ENCODE measurements at places on chromosomes 7 and 10.

DNA sequence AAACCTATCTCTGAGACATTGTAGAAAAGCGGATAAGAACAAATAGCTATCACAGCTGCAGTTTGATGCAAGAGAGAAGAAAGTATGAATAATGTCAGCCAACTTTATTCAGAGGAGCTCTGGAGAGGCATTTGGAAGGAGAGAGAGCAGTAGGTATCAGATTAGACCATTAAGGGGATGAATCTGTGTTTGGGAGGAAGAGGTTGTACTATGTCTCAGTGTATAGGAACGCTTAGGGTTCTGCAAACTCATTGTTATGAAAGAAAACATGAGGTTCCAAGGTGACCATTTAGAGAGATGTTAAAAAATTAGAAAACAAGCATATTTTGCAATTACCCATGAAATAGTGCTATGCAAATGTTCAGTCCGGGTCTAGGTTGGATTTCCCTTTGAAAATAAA, 207.5 kb upstream of the GNAI1 start:
- no peak for DNase-seq

GRCh38 chr7:6258440-6259182, 13.8 kb downstream of the CYTH3 start:
- DNase-seq: no peak

DNA sequence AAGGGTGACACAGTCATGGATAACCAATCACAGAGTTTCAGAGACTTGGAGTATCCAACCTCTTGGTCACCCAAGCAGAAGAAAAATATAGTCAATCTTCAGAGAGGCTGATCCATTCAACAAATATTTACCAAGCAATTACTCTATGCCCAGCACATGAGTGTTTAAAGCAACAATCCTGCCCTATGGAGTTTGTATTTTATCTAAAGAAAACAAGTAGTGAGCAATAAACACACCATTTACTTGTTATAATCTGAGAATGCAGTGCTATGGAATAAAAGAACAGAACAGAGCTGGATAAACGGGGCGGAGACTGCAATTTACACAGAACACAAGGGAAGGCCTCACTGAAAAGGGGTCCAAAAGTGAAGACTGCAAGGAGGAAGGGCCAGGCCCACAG, 63.8 kb downstream of the GRB10 start:
- DNase-seq: no peak

DNA sequence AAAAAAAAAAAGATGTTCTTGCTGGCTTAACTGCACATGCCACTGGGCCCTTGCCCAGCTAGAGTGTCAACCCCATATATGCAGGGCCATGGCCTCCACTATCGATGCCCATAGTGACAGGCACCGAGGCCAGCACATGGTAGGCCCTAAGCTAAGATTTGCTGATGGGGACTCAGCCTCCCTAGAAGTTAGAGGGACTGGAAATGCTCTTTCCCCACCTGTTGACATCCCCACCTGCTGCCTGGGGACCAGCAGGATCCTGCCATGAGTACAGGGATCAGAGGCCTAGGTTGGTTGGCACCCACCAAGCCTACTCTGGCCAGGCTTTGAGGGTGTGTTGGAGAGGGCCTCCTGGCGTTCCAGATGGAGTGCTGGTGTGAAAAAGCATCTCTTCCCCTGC, 16.0 kb upstream of the SLC18A2 start:
- DNase-seq: no peak

DNA sequence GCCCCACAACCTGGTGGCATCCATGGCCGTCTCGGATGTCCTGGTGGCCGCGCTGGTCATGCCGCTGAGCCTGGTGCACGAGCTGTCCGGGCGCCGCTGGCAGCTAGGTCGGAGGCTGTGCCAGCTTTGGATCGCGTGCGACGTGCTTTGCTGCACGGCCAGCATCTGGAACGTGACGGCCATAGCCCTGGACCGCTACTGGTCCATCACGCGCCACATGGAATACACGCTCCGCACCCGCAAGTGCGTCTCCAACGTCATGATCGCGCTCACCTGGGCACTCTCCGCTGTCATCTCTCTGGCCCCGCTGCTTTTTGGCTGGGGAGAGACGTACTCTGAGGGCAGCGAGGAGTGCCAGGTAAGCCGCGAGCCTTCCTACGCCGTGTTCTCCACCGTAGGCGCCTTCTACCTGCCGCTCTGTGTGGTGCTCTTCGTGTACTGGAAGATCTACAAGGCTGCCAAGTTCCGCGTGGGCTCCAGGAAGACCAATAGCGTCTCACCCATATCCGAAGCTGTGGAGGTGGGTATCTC, 1.1 kb downstream of the HTR5A start:
- DNase-seq: no peak

- DNase-seq: no peak
These were observed 303.6 kb upstream of the AKR1E2 start for GRCh38 chr10:4522296-4523000.

DNA sequence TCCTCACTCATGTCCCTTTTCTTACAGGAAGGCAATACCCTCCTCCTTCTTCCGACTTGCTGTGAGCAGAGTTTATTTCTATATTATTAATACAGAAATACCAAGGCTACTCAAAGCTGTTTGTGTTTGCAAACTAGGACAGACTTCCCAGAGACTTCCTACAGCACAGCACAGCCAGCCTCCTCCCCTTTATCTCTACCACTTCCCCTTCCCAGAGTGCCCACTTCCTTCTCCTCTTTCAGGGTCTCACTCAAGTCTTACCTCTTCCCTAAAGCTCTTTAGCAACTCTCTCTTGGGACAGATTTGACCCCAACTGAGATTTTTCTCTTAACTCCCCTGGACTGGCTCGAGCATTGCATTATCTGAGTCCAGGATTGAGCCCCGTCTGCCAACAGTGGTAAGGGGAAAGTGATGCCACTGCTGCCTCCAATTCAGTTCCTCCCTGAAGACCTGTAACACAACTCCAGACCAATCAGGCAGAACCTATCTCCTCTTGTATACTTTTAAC, 5.5 kb upstream of the LRGUK start:
- DNase-seq: no peak

- peak; percentile 45 for DNase-seq
These were observed 1008.8 kb downstream of the KCNMA1 start for GRCh38 chr10:76628801-76629200.

DNA sequence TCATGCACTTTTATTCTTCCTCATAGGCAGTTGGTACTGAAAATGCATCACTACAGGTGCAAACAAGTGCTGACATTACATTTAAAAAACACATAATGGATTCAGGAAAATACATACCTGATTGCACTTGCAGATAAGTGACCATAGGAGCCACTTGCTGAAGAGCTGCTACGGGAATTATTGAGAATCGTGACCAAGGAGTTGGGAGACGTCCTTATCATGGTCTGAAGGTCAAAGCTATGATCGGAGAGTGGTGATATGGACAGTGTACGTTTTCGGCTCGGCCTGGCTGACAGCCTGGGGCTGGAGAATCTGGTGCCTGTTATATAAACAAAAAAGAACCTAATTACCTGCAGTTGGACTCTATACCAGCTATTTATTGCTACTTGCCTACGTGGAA, 197.1 kb downstream of the GLI3 start:
- no peak for DNase-seq

DNA sequence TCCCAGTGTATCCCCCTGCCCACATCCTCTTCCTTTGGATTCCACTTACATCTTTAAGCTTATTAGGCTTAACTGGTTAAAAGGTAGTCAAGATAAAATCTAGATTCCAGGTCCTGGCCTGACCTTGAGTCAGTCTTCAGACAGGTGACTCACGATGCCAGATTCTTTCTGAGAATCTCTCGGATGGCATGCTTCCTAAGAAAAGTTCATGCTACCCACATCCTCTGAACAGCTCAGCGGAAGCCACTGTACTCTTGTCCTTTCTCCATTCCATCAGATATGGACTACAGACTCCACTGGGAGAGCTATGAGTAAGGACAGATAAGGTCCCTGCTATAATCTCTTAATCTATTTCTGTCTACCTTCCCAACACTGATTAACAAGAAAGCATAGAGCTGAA, 43.4 kb downstream of the DNMBP start:
- peak; percentile 80 for DNase-seq

GRCh38 chr7:94660006-94660405, 4.1 kb upstream of the SGCE start:
- DNase-seq: no peak

GRCh38 chr10:77756319-77757232, 119.0 kb upstream of the KCNMA1 start:
- DNase-seq: peak; percentile 73

- no peak for DNase-seq
These were observed 16.5 kb upstream of the ITGB8 start for GRCh38 chr7:20314198-20314597.

DNA sequence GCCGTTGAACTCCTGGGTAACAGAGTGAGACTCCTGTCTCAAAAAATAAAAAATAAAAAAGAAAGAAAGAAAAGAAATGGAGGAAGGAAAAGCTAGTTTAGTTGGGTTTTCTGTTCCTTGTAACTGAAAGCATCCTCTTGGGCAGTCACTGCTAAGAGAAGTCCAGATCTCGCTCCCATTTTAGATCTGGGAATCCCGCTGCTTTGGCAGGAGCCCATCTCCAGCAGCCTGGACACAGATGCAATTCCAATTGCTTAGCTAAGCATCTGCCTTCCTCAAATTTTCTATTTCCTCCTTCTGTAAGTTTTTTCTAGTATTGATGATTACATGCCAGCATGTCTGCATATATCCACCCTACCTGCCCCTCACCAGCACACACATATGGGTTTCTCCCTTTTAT, 54.1 kb downstream of the DENND2A start:
- no peak for DNase-seq

GRCh38 chr7:95546647-95547046, 49.7 kb downstream of the PDK4 start:
- DNase-seq: no peak
